ENCODE measurements at places on chromosomes 16 and 17. TPM values are rescaled to one million over a fixed set of nuclear protein-coding genes. Genes with fewer than 3 reads are reported as not detected.
A peak's percentile ranks its signal among the peaks of the same experiment; 100 is the strongest.

The CMTM1 gene
- 2.9 TPM for total RNA-seq

The MPP2 gene
- 7.8 TPM for total RNA-seq

The KRTAP9-2 gene
- total RNA-seq = not detected

The RCVRN gene
- not detected for total RNA-seq

The KIFC3 gene
- 0.28 TPM for total RNA-seq

The PGAP3 gene
- total RNA-seq = 26.1 TPM

The NUPR1 gene
- 0.03 TPM for total RNA-seq

The PABPN1L gene
- not detected for total RNA-seq

DNA sequence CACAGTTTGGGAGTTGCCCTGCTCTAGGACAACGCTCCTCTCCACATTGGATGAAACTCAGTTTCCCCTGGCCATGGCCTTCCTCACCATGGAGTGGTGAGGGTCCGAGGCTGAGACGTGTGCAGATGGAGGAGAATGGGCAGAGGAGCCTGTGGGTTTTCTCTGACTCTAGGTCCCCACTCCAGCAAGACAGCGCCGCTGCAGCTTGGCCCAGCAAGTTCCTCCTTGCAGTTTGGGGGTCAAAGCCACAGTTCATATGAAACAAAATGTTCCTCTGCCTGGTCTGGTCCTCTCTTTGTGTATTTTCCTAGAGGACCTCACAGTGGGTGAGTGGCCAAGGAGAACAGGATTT lies 2.3 kb downstream of the C16orf54 start:
- H3K4me3 ChIP-seq = no peak overlapping the region
- H3K27ac ChIP-seq = no peak overlapping the region
- H3K27me3 ChIP-seq = no peaks in the 10 kb centered on the region
- H3K36me3 ChIP-seq = no peaks in the 10 kb centered on the region

DNA sequence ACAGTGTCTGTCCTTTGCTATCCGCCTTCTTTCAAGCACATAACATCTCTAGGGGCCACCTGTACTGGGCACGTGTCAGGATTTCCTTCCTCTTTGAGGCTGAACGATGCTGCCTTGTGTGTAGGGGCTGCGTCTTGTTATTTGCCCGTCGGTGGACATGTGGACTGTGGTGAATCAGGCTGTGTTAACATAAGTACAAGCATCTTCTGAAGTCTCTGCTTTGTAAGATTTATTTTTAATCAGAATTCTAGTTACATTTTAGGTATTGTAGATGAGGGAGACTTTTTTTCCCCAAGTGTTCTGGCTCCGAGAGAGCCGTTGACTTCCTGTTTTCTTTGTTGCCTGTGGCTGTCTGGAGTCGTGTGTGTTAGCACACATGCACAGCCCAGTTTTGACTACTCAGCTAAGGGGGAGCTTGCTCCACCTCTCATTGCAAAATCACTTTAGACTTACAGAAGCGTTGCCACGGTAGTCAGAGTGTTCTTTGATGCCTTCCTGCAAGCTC lies 26.1 kb downstream of the SPG7 start:
- no peaks in the 10 kb centered on the region for H3K36me3 ChIP-seq
- H3K27me3 ChIP-seq = no peaks in the 10 kb centered on the region
- DNase-seq = no peak
- no peak overlapping the region for H3K4me3 ChIP-seq
- no peaks in the 10 kb centered on the region for H3K4me1 ChIP-seq
- no peak overlapping the region for H3K27ac ChIP-seq

DNA sequence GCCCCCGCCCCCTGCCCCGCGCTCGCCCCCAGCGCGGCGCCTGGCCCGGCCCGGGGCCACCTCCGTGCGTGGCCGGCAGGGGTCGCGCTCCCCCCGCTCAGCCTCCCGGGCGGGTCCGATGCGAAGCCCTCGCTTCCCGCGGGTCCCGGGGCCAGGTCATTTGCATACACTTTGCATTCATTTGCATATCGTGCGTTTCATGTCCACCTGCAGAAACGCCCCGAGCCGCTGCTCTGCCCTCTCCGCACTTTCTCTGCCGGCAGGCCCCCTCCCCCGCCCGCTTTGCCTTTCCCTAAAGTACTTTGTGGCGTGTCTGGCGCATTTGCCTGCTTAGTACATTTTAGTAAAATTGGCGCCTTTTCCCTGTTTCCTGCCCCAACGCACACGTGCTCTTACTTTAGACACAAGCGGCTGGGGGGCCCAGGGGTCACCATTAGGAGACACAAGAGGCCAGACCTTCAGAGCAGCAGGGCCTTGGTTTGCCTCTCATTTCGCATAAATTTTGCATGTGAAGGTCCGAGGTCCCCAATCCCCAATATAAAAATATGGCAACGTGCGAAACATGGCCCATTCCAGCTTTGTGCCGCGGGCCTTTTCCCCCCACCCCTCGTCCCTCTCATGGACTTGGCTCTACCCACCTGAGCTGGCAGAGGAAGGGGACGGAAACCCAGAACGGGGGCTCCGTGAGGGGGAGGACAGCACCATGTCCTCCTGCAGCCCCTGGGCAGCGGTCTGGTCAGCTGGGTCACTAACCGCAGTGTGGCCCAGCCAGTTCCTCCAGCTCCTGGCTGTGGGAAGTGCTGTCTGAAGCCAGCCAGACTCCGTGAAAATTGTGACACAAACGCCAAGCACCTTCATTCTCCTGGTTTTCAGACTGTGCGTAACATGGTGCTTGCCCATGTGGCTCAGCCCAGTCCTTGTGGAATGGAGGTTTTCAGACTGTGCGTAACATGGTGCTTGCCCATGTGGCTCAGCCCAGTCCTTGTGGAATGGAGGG lies 34.8 kb downstream of the CBFA2T3 start:
- no peak overlapping the region for H3K27ac ChIP-seq
- no peaks in the 10 kb centered on the region for H3K4me1 ChIP-seq
- peaks cover 91% of the 10 kb centered on the region for H3K27me3 ChIP-seq
- H3K4me3 ChIP-seq = peak overlapping the region; percentile 51

- no peaks in the 10 kb centered on the region for H3K36me3 ChIP-seq
- no peak for DNase-seq
- no peak overlapping the region for H3K27ac ChIP-seq
- no peak overlapping the region for H3K4me3 ChIP-seq
- H3K27me3 ChIP-seq = no peaks in the 10 kb centered on the region
- peaks cover 41% of the 10 kb centered on the region for H3K4me1 ChIP-seq
Measured at GRCh38 chr17:29058391-29058790, 15.4 kb downstream of the PIPOX start.

GRCh38 chr16:11236461-11237254 lies 19.3 kb downstream of the SOCS1 start:
- no peaks in the 10 kb centered on the region for H3K4me1 ChIP-seq
- H3K4me3 ChIP-seq = no peak overlapping the region
- no peaks in the 10 kb centered on the region for H3K27me3 ChIP-seq
- no peaks in the 10 kb centered on the region for H3K36me3 ChIP-seq
- no peak for DNase-seq

- no peak overlapping the region for H3K4me3 ChIP-seq
- H3K4me1 ChIP-seq = peaks cover 9% of the 10 kb centered on the region
- H3K27ac ChIP-seq = peak overlapping the region; percentile 57
- H3K36me3 ChIP-seq = no peaks in the 10 kb centered on the region
Measured at GRCh38 chr17:13176436-13176835, 158.6 kb upstream of the ELAC2 start.

DNA sequence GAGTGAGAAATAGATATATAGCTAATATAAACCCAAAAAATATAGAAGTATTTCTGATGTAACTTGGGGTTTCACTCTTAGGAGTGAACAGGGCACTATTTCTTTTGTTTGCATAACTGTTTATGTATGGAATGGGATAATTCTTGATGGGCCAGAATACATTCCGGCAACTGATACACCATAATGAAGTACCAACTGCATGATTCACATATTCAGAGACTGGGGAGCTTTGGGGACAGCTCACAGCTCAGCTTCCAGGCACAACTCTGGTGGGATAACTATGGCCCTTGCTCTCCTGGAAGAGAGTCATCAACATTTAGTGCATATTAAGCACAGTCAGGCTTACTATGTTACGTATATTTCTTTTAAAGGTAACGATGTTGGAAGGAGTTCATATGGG lies 42.1 kb upstream of the ADCY7 start:
- H3K27ac ChIP-seq = no peak overlapping the region
- no peaks in the 10 kb centered on the region for H3K4me1 ChIP-seq
- H3K36me3 ChIP-seq = no peaks in the 10 kb centered on the region
- no peak for DNase-seq
- no peak overlapping the region for H3K4me3 ChIP-seq

DNA sequence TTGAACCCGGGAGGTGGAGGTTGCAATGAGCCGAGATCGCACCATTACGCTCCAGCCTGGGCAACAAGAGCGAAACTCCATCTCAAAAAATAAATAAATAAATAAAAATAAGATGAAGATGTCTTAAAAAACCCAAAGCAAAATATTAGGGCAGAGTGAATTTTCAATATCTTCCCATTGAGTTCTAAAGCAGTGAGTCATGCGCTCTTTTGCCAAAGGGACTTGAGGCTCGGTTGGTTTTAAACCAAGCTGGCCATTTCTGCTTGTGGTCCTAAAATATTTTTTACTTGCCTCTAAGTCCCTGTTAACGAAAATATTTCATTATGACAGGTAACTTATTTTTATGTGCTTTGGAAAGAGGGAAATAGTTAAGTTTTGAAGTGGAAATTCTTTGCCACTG lies 4.7 kb downstream of the PAFAH1B1 start:
- no peak for DNase-seq
- peaks cover 12% of the 10 kb centered on the region for H3K4me1 ChIP-seq
- no peaks in the 10 kb centered on the region for H3K27me3 ChIP-seq
- H3K36me3 ChIP-seq = no peaks in the 10 kb centered on the region

- DNase-seq = no peak
- H3K27ac ChIP-seq = no peak overlapping the region
- H3K4me1 ChIP-seq = peaks cover 9% of the 10 kb centered on the region
- H3K27me3 ChIP-seq = peaks cover 100% of the 10 kb centered on the region
- H3K4me3 ChIP-seq = no peak overlapping the region
- H3K36me3 ChIP-seq = no peaks in the 10 kb centered on the region
Measured at GRCh38 chr17:37735165-37735564, 9.7 kb downstream of the HNF1B start.

Data from neural progenitor cell (in vitro differentiated cells).